ENCODE measurements at places on chromosomes 11 and 22.

DNA sequence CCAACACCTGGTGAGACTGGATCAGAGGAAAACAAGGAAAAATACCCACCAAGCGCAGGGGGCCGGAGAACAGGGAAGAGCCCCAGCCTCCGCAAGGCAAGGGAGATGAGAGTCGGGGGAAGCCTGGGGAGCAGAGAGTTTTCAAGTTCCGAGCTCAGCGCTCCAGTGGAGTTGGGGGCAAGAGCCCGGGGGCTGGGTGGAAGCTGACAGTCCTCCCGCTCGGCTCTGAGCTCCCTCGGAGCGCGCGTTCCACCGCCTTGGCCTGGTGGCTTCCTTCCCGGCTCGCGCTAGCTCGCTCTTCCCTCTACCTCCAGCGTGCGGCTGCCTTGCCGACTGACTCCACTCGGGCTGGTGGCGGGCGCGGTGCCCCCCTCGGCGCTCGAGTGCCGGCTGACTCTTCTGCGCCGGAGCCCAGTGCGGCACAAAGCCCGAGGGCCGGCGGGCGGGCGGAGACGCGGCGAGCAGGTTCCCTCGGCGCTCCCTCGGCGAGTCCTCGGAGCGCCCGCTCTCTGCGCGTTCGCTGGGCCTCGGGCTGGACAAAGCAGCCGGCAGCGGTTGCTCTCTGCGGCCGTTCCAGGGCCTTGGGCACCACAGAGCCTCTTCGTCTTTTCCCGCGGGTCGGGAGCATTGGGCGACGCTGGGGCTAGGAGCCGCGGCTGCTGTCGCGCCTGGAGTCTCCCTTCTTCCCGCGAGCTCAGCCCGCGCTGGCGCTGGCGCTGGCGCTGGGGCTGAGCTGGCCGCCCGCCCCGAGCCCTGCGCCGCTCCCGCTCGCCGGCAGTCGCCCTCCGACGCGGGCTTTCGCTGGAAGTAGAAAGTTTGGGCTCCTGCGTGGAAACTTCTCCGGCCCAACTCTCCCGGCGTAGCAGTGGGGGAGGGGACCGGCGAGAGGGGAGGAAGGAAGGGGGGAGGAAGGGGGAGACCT lies 1.0 kb downstream of the PAX6 start:
- DNase-seq: no peak

- DNase-seq: no peak
Measured at GRCh38 chr22:36277482-36278291, 24.8 kb downstream of the APOL1 start.

- DNase-seq: no peak
Measured at GRCh38 chr22:44207173-44207980, 26.7 kb downstream of the PARVG start.

DNA sequence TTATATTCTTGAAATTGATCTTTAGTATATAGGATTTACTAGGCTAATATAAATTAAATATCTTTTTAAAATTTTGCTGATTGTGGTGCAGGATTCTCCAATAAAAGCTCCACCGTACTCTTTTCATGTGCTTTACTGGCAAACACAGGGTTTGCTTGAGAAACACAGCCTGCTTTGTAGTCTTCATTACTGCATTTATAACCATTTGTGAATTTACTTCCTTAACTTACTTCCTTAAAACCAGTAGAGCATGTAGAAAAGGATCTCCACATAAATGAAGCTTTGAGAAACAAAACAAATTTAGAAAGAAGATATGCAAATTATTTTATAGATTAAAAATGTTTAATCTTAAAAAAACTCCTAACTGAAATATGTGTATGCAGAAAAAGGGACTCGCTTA lies 28.8 kb downstream of the SWAP70 start:
- DNase-seq: peak; percentile 57

DNA sequence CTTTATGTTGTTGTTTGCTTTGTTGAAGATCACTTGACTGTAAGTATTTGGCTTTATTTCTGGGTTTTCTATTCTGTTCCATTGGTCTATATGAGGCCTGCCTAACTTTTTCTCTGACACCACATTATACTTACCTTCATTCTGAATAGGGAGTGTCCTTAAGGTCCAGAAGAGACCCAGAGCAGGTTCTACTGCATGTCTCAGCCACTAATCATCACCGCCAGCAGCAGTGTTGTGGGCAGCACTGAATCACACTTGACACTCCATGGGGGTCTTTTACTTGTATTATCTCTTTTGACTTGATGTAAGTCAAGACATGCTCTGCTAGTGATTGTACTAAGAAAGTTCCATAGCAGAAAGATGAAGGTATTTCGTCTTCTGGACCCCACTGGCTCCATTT lies 274.9 kb downstream of the TENM4 start:
- no peak for DNase-seq

DNA sequence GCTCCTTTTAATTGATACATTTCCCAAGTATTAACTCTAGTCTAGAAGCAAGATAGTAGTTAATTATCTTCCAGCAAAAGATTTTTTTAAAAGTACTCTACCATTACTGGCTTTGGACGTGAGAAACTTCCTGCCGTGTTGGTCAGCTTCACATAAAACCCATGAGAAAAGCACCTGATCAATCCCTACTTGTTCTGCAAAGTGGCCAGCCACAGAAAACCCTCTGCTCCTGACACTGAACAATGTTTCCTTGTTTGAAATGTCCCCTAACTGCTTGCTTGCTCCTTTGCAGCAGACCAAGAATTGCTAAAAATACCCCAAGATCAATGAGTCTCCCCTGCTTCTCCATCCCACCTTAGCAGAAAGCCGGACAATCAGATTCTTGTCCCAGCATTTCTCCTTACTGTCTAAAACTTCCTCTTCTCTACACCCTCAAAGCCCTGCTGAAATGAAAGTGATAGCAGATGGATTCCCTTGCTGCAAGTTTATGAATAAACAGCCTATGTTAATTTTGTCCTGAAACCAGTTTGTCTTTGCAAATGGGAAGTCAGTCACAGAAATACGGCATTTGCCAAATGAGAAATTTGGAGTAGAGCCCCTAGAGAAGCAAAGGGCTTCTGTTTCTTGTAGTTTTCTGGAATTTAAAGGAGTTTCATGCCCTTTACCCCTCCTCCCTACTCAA lies 207.1 kb upstream of the ARHGAP20 start:
- no peak for DNase-seq

- no peak for DNase-seq
Measured at GRCh38 chr11:131637469-131638175, 267.2 kb downstream of the NTM start.

DNA sequence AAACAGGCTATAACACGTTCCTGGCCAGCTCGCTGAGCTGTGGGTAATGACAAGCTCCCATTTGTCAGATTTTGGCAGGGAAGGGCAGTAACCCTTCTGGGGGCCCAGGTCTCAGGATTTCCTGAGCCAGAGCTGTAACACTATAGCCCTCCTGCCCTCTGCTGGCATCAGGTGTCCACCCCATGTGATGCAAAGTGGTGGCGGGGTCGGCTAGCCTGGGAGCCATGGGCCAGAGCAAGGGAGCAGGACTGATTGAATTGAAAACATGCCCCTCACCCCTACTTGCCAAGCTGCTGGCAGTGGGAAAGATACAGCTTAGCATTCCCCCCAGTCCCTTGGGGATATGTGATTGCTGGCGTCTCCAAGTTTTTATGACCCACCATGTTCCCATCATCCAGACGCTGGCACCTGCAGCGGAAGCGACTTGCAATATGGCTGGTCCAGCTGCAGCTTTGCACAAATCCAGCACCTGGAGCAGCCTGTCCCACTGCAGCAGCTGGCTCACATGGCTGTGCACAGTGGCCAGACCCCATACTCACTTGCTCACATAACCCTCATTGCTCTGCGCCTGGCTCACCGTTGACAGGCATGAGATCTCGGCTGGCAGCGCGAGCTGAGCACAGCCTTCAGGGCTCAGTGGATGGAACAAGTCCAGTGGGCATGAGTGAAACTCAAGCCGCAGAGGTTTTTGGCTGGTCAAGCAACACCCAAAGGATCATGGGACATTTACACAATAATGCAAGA lies 1147.8 kb downstream of the JRKL start:
- DNase-seq: no peak

- DNase-seq: no peak
Measured at GRCh38 chr11:96483374-96483955, 93.7 kb downstream of the JRKL start.

DNA sequence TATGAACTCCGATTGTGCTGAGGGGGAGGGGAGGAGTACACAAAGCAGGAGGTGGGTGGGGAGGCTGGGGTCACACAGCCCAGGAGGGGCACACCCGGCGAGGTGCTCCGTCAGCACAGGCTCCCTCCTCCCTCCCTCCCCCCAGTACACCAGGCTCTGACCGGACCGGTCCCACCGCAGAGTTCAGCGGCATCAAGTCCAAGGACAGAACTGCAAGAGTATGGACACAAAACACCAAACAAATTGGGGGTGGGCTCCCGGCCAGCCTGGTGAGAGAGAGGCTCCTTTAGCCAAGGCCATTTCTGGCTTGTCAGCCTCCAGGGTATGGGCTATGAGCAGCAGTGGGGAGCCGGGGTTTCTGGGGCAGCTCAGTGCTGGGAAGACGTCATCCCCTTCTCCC lies 68.3 kb downstream of the ST3GAL4 start:
- no peak for DNase-seq

DNA sequence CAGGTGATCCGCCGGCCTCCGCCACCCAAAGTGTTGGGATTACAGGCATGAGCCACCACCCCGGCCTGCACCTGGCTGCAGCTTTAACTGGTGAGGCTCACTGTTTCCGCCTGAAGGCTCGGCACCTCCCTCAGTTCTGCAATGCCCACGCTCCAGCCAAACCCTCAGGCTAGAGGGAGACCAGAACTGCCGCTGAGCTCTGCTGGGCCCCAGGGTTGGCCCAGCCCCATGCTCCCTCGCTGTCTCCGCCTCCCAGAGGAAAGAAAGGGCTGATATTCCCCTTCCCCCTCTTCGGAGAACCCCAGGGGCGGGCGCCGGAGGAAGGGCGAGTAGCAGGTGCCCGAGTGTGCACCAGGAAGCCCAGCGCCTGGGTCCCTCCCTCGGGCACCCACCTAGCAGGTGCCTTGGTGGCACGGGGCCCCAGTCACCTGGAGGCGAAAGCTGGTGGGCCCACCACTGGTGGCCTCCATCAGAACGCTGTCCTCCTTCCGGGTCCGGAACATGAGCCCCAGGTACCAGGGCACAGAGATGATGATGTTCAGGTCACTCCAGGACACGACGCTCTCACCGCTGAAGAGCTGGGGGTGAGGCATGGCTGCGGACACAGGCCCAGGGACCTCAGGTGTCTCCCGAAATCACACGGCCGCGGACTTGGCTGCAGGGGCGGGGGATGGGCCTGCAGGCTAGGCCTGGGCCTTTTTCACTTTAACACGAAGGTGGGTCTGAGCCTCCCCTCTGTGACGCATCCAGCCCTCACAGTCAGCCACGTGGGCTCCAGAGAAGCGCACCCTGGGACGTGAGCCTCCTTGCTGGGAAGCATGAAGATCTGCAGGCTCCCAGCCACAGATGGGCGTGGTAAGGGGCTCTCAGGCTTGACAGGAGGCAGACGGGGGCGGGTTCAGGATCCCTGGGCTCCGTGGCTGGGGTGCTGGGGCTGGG lies 73.3 kb downstream of the TRMU start:
- no peak for DNase-seq

DNA sequence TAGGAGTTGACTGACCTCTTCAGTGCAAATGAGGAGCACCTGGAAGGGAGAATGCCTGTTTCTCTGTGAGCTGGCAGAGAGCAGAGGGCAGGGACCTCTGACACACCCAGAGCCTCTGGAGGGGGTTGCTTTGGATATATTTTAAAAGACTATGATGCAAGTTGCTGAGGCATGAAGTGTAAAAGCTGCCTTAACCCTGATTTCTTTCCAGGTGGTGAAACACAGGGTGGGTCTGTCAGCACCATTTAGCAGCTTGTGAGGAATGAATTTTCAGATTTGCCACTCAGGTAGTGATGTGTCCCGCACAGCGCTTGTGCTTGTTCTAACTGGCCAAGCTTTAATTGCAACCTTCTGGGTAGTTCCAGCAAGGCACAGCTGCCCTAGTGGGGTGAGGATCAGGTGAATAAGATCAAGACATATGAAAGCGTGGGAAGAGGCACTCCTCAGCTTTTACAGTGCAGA lies 90.2 kb downstream of the SWAP70 start:
- no peak for DNase-seq

DNA sequence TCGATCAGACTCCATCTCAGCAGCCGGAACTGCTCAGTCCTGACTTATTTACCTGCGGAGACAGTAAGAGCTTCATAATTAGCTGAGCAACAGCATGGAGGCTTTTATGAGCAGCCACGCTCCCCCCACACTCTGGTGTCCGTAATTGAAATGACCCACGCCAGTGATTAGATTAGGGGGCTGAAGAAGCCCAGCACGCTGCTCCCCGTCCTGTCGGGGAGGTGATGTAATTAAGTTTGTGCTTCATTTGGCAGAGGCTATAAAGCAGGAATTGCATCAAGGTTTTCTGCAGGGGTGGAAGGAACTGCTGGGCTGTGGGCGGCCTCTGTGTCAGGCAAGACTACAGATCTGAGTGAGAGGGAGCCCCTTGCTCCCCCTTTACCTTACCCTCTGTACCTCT lies 22.8 kb upstream of the HTR3A start:
- no peak for DNase-seq

GRCh38 chr11:21634956-21635355 lies 557.9 kb upstream of the ANO5 start:
- no peak for DNase-seq

DNA sequence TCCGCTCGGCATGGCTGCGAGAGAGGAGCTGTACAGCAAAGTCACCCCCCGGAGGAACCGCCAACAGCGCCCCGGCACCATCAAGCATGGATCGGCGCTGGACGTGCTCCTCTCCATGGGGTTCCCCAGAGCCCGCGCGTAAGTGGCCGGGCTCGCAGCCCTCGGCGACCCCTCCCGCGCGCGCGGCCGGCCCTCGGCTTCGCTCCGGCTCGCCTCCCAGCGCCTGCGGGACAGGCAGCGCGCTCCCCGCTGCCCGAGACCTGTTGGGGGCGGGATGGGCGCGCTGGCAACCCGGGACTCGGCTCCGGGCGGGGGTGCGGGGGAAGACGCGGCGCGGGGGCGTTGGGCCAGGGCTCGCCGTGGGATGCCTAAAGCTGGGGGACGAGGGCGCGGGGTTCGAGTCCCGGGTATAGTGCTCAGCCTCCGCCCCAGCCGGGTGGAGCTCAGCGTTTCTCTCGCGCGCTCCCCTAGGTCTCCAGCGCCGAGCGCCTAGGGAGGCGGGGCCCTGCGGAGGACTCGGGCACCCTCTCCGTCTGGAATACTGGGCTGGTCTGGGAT lies 630 bp downstream of the UBASH3B start:
- DNase-seq: no peak

GRCh38 chr11:117337076-117337475 lies 9.4 kb downstream of the CEP164 start:
- no peak for DNase-seq

DNA sequence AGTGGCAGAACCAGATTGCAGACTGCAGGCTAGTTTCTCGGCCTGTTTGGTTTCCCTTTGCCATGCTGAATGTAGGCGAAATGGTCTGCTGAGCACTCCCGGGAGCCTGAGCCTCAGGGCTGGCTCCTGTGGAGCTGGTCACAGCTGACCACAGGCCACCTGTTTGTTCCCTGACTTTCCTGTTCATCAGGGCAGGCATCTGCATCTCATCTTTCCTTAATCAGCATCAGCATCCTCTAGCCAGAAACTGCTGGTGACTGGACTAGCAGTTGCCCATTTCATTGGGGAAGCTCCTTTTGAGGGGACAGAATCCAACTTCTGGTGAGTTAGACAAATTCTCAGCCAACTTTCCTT lies 20.2 kb upstream of the C11orf96 start:
- DNase-seq: no peak

- DNase-seq: no peak
Measured at GRCh38 chr11:69804769-69805508, 14.3 kb downstream of the FGF3 start.

GRCh38 chr22:33271390-33272161 lies 213.4 kb upstream of the SYN3 start:
- DNase-seq: no peak

GRCh38 chr11:60923800-60924109 lies 505 bp upstream of the TMEM132A start:
- no peak for DNase-seq
